GM23248 (cell line): ENCODE measurements at places on chromosomes 7 and 10. TPM values are rescaled to one million over a fixed set of nuclear protein-coding genes. Genes with fewer than 3 reads are reported as not detected.

Gene NAT16
- total RNA-seq: not detected in 2 replicates

Gene GJD4
- not detected in 2 replicates for total RNA-seq

Gene LRRD1
- total RNA-seq: not detected in 2 replicates

Gene HKDC1
- total RNA-seq: 0.13 and 0.32 TPM in 2 replicates

Gene TMEM178B
- total RNA-seq: 0.22 and 0.25 TPM in 2 replicates
